ENCODE measurements at places on chromosomes 4 and X.

- no peak for DNase-seq
Measured at GRCh38 chr4:63492515-63492914, 916.7 kb downstream of the TECRL start.

GRCh38 chr4:97121493-97121892 is 1021.8 kb downstream of the STPG2 start:
- no peak for DNase-seq

GRCh38 chr4:7146059-7146785 is 46.1 kb upstream of the SORCS2 start:
- no peak for DNase-seq

DNA sequence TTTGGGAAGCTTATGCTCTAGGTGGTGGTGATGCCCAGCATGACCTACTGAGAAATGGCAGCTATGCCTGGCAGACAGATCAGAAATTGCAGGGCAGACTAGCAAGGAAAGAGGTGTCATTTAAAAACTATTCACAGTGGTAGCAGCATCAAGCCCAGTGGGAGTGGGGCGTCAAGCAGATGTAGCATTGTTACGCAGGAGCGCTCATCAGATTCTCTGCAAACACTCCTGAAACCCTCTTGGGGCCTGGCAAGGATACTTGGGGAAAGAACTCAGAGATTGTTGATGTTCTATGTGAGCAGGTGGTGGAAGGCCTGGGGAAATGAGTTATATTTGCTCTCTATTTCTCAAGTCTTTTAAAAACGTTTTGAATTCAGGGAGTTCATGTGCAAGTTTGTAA is 437.6 kb downstream of the RAPGEF2 start:
- DNase-seq: no peak

- DNase-seq: no peak
Measured at GRCh38 chrX:115539841-115540240, 21.1 kb upstream of the PLS3 start.

GRCh38 chr4:79083406-79084010 is 144.3 kb upstream of the PAQR3 start:
- DNase-seq: no peak

DNA sequence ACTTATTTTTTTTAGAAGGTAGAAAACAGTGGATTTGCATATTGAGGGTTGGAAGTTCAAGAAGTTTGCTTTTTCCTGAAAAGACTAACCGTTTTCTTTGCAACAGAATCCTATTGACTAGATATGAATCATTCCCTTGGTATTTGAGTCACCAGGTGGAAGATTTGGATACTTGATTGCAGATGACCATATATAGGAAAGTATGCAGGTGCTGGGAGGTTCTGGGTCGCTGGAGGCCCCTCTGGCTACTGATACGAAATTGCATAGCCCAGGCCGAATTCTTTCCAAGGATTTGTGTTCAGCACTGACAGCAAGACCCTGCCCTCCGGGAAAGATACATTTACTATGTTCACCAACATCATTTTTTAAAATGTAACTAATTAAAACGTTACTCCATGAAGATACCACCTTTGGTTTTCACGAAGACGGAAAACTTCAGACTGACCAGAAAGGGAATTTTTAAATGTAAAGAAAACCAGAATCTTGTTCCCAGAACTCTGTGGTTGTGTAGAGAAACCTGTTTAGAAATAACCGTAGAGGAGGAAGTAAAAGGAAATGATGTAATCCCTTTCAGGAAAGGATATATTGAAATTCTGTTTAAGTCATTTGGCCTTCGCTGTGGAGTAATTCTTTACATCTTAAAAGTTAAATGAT is 946 bp downstream of the ANXA3 start:
- DNase-seq: no peak

DNA sequence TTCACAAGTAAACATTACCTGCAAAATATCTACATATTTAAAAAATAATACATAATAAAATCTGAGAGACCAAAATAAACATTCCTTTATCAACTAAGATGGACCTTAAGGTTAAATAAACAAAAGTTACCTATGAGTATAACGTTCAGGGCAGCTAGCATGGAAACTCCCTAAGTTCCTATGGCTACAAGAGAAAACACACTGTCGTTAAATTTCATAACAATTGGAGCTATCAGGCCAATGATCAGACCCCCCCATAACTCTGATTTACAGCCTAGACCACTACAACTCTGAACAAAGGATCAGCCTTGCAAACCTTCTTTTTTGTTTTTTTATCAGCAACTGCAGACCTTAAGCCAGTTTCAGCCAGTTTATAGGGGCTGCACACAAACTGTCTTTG is 1418.4 kb downstream of the PCDH18 start:
- DNase-seq: no peak

DNA sequence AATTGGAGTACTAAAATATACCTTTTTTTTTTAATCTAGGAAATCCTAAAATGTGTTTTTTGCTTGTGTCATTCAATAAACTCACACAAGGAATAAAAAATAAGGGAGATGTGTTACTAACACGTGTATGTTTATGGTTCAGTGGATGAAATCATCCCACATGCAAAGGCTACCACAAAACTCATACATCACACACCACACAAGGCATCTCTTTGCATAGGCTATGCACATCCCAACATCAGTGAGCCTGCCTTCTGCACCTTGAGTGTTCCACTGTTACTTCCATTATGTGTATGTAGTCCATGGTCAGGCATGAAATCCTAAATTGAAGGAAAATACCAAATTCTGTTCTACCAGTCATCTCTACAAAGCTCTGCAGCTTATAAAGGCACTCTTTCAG is 213.1 kb downstream of the DCTD start:
- DNase-seq: no peak

GRCh38 chr4:182881914-182882313 is 35.3 kb downstream of the DCTD start:
- DNase-seq: no peak

GRCh38 chr4:107603430-107603829 is 116.6 kb downstream of the PAPSS1 start:
- DNase-seq: no peak

DNA sequence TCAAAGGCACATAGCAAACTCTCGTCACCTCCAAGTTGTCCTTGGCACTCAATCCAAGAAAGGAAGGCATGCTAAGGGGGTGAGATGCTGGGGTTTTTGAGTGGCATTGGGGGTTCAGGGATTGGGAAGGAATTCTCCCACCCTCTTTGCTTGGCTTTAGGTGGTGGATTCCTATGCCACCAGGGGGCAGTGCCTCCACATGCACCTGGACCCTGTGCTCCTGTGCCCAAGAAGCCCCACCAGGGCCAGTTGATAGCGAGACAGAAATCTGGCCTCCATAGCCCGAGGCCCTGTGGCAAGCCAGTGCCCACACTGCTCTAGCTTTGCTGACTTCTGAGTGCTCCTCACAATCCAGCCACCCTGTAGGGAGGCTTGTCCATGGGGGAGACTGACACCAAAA is 2.0 kb upstream of the FATE1 start:
- no peak for DNase-seq

GRCh38 chrX:17740137-17741122 is 3.1 kb downstream of the SCML1 start:
- DNase-seq: no peak

DNA sequence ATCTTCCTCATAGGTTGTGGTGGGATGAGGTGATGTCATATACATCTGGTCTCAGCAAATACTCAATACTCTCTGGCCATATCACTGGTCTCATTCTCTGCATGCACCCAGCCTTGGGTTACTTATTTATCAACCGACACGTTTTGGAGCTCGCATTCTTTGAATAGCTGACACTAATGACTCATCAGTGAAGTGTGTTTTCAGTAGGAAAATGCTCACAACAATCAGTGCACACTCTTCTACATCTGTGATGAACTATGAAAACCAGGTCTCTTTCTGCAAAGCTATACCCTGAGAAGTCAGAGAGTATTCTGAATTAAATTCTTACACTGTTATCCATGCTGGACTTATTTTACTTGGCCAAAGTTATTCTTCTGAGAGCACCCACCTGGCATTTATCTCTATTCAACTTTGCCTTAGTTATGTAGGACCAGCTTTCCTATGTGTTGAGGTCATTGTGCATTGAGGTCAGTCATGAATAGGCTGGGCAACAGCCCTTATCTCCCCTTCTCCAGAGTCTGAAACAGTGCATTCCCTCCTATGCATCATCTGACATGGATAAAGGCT is 58.7 kb upstream of the DHX15 start:
- DNase-seq: no peak

GRCh38 chrX:10001496-10001895 is 34.3 kb downstream of the CLDN34 start:
- DNase-seq: no peak

DNA sequence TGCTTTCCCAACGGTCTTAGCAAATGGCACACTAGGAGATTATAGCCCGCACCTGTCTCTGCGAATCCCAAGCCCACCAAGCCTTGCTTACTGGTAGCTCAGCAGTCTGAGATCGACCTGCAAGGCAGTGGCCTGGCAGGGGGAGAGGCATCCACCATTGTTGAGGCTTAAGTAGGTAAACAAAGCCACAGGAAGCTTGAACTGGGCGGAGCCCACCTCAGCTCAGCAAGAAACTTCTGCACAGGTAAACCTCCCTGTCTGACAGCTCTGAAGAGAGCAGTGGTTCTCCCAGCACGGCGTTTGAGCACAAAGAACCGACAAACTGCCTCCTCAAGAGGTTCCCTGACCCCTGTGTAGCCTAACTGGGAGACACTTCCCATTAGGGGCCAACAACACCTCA is 42.8 kb downstream of the BRWD3 start:
- no peak for DNase-seq

DNA sequence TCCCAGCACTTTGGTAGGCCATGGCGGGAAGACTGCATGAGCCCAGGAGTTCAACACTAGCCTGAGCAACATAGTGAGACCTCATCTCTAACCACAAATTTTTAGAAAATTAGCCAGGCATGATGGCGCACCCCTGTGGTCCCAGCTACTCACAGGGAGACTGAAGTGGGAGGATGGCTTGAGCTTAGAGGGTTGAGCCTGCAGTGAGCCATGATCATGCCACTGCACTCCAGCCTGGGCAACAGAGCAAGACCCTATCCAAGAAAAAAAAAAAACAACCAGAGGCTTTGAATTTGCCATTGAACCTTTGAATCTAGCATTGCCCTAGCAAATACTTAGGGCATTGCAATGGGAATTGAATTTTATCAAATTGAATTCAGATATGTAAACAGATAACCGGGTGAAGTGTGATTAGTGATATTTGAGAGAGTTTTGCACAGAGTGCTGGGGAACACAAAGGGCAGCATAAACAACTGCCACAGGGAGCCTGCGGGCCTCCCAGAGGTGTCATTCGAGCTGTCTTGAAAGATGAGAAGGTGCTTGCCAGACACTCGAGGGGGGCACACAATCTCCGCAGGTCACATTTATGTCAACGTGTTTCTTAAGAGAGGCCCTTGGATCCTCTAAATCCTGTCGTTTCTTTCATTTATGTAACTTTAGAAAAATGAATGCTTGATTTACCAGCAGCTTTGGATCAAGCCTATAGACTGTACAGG is 200.3 kb downstream of the AASDH start:
- DNase-seq: no peak

GRCh38 chrX:94524867-94525266 is 850.9 kb downstream of the FAM133A start:
- no peak for DNase-seq

GRCh38 chrX:12349201-12349600 is 210.9 kb downstream of the FRMPD4 start:
- no peak for DNase-seq

- no peak for DNase-seq
Measured at GRCh38 chr4:85372966-85373365, 102.0 kb upstream of the ARHGAP24 start.

DNA sequence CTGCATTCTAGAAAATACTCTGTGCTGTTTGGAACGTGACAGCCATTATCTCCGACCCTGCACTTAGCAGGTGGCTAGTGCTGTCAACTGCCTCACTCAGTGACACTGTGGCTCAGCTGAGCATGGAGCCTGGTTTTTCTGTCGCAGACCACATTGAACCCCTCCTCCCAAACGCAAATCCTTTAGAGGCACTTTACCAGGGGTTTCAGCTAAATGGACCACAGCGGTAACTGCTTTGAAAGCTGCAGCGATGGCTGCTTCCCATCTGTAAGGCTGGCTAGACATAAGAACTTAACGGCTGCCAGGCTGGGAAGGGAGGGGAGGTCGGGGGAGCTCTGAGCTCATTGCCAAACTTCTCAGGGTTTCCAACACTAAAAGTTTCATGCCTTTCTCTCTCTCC is 8.1 kb downstream of the SLC34A2 start:
- no peak for DNase-seq

GRCh38 chr4:110484029-110484428 is 8.1 kb downstream of the ENPEP start:
- DNase-seq: peak; percentile 26

DNA sequence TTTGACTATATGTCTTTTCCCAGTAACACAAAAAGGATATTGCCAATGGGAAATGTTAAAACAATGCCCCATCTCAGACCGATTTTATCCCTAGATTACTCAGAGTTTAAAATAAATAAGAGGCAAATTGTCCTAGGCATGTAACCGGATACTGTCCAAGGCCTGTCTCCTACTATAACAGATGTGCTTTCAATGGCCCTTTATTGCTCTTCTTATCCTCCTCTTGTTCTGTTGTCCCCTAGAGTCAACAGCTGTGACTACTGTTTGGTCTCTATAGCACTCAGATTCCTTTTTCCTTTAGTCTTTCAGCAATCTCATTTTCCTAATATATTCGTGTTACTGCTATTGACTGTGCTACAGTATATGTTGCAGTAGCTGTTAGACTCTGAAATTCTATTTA is 66.8 kb upstream of the PLS3 start:
- no peak for DNase-seq

DNA sequence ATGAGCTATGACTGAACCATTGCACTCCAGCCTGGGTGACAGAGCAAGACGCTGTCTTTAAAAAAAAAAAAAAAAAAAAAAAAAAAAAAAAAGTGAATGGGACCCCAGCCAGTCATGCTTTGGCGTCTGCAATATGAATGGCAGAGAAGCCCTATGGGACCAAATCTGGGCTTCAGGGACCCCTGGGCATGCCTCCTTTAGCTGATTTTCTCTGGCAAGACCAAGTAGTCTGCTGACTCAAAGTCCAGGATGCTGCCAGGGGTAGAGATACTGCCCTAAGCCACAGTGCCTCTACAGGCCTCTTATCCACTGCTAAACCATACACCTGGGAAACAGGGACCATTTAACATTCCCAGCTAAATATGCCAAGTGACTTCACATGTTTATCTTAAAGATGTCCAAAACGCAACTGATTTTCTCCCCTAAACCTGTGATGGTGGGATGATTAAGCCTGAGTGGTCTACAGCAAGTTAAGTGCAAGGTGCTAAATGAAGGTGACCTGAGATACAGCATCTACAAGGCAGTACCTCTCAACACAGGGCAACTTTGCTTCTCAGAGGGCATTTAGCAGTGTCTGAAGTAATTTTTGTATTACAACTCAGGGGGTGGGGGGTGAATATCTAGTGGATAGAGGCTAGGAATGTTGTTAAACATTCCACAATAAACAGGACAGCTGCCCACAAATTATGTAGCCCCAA is 5.8 kb downstream of the RPS4X start:
- DNase-seq: no peak

Measured in B cell (primary cell).